ENCODE measurements at places on chromosomes 11 and 22.

DNA sequence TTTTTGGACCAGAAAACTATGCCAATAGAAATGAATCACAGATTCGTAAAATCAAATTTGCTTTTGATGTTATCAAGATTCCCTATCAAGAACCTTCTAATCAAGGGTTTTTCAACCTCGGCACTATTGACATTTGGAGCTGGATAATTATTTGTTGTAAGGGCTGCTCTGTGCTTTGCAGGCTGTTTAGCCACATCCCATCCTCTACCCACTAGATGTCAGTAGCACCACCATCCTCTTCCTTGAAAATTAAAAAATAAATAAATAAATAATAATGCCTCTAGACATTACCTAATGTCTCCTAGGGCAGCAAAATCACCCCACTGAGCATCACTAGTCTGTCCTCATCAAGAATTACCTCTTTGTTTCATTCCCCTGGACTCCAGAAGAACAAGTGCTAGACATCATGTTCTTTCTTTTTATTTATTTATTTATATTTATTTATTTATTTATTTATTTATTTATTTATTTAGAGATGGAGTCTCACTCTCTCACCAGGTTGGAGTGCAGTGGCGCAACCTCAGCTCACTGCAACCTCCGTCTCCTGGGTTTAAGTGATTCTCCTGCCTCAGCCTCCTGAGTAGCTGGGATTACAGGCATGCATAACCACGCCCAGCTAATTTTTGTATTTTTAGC lies 744.7 kb downstream of the KCNA4 start:
- DNase-seq, result no peak

- DNase-seq, result no peak
These were observed 71.4 kb upstream of the B3GNT6 start for GRCh38 chr11:76962583-76963416.

DNA sequence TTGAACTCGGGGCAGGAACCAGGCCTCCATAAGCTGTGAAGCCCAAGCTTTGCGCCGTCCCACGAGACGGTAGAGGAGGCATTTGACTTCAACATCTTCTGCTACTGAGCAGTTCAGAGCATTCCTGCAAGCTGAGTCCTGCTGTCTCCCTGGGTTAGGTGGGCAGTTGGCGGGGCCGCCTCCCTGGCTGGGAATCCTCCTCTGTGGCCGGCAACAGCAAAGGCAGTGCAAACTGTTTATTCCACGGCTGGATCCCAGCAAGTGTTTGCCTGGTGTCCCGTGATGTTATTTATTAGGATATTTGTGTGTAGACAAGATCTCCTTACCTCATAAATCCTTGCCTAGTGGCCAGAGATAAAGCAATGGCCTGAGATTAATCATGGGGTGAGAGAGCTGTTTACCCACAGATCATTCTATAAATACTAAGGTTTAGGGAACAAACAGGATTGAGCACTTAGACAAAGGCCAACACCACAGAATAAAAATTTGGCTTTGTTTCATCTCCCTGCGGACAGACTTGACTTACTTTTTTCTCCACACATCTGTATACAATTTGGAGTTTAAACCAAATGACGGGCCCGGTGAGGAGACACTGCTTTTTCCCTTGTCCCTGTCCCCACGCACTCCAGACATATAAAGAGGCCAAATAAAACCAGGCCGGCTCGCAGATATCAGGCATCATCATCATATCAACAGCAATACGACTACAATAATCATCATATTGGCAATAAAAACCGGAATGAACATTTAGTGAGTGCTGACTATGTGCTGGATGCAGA lies 63.4 kb downstream of the NAT10 start:
- no peak for DNase-seq

GRCh38 chr22:30234786-30235470 lies 11.6 kb downstream of the LIF start:
- peak; percentile 68 for DNase-seq

DNA sequence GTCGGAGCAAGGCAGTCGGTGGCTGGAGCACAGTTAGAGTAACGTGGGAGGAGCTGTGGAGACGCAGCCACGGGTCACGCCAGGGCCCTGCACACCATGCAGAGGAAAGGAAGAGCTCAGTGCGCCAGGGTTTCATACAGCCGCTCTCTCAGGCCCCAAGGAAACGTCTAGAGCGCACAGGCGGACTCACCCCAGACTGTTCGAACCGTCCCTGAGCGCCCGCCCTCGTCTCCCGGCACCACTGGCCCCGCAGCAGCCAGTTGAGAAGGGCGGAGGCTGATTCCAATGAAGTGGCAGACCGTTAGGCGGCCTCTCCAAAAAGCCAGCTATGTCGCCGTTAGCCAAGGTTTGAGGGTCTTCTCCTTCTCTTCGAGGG lies 483 bp upstream of the HYLS1 start:
- no peak for DNase-seq

DNA sequence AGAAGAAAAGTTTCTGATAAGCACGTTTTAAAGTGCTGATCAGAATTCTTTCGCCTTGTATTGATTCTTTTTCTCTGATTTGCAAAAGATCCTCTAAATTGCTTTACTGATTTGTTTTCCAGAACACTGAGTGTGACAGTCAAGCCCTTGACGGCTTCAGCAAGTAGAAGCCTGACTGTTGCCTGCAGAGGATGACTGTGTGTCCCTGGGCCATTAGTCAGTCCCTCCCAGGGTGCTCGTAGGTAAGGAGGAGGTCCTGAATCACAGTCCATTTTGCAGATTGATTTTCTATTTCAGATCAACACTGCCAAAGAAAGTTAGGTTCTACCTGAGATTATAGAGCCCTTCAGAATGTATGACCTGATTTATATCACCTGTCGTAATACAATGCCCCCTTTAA lies 38.6 kb upstream of the POGLUT3 start:
- no peak for DNase-seq

- no peak for DNase-seq
These were observed 92.5 kb upstream of the CD82 start for GRCh38 chr11:44472916-44473315.

DNA sequence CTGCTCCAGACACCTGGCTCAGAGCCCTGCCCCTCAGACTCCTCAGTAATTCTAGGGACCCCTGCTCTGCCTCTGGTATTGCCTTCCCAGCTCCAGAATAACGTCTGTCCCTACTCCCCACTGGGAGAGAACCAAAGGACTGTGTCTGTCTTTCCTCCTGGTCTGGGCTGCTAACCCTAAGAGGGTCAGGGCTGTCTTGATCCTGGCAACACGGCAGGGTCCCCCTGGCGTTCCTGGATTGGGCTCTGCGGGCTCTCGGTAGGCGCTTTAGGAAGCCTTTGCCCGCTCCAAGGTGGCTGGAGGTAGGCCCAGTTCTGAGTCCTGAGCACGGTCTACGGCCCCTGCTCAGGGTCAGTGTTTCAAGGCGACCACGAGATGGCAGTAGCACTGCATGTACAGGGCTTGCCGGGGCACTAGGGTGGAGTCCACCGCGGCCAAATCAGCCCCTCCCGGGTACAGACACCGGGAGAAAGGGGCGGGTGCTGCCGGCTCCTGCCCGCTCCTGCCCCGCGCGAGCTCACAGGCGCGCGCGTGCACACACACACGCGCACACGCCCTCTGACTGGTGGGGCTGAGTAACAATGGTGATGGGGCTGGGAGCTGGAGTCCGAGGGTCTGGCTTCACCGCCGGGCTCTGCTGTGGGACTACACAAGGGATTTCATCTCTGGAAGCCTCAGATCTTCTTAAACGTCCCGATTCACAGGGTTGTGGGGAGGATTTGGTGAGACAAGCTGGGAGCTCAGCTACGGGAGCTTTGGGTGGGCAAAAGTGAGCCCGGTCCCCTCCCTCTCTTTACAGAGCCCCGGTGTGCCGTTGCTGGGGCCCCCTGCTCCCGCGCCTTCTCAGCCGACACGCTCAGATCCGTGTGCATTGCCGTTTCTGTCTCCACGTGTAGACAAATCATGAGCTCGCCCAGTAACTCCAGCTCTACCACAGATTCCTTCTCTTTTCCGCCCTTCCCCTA lies 30.1 kb upstream of the HMOX1 start:
- DNase-seq, result peak; percentile 76

- no peak for DNase-seq
These were observed 12.6 kb downstream of the UPB1 start for GRCh38 chr22:24507716-24508115.

Data from AG09309 (cell line).